CD4-positive, alpha-beta T cell treated with Interleukin-4 for 1 hour (primary cell): ENCODE measurements at places on chromosomes 2 and 18.

- no peak for DNase-seq
Observed at GRCh38 chr2:142220901-142221300, 90.1 kb upstream of the LRP1B start.

GRCh38 chr18:42067518-42067917, 112.5 kb downstream of the PIK3C3 start:
- DNase-seq = no peak

- DNase-seq = no peak
Observed at GRCh38 chr18:23058746-23059415, 76.4 kb upstream of the CABLES1 start.

- no peak for DNase-seq
Observed at GRCh38 chr18:55064760-55065159, 105.5 kb upstream of the CCDC68 start.

DNA sequence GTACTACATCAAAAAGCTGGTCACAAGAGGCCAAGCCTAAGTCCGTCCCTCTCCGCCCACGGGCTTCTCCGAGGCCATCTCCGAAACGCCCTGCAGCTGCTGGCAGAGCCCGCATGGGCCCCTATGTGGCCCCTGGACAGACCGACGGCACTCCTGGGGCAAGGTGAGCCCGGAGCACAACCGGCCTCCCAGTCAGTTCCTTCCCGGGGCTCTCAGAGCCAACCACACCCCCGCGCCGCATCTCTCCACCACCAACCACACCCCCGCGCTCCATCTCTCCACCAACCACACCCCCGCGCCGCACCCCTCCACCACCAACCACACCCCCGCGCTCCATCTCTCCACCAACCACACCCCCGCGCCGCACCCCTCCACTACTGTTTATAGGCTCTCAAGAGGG, 93.5 kb downstream of the ZNF516 start:
- DNase-seq = no peak

DNA sequence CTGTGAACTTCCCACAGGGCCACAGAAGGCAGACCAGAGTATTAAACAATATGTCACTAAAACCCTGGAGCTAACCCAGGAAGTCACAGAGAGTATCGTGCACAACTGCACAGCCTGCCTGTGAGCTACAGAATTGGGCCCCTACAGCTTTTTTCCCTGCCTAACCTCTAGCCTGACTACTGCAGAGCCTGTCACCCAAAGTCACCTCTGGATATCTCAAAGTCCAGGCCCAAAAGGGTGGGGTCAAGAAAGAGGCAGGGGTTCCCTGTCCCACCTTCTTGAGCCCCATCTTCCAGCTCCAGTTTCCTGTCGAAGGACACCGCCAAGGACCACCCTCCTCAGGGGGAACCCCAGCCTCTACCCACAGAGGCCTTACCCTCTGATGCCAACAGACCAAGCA, 13.5 kb downstream of the GAD1 start:
- no peak for DNase-seq

- DNase-seq = no peak
Observed at GRCh38 chr18:35060122-35060815, 19.1 kb downstream of the MAPRE2 start.

DNA sequence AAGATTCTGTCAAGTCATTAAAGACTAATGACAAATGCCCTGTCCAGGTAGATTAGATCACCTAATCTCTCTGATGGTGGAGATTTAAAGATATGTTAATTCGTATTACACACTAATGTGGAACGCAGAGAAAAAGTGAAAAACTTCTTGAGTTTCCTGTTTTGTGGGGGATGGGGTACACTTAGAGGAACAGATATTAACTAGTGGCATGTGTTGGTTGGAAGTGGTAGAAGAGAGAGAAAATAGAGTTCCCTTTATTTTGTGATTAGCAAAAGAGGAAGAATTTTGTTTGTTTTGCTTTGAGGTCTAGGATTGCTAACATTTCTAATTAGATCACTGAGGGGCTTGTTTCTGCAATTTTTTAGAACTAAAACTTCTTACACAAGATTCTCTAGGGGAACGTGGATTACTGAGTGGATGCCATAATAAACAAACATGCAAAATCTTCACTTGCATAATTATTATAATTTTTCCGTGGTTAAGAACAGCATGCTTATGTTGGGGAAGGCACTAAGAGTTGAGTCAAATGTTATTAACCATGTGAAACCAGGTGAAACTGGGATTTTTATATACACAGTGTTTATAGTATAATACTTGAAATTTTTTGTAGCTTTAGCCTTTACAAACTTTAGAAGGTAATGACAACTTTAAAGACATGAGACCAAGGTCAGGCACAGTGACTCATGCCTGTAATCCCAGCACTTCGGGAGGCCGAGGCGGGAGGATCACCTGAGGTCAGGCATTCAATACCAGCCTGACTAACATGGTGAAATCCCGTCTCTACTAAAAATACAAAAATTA, 97.4 kb upstream of the STK17B start:
- DNase-seq = peak; percentile 59

GRCh38 chr2:25159949-25160348, 8.4 kb downstream of the POMC start:
- DNase-seq = no peak

DNA sequence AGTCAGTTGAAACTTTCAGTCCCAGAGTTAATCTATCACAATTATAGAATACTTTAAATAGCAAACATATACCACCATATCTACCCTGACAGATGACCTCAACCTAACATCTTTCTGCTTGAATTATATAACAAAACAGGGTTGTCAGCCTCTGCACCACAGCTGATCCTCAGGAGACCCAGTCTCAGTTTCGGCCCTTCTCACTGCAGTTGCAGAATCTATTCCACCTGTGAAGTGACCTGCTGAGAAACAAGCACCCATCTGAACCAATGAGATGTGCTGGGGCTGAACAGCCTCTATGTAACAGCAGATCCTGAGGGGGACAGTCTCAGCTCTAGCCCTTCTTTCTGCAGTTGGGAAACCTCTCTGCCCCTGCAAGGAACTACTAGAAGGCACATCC, 567.6 kb downstream of the KCNJ3 start:
- no peak for DNase-seq

DNA sequence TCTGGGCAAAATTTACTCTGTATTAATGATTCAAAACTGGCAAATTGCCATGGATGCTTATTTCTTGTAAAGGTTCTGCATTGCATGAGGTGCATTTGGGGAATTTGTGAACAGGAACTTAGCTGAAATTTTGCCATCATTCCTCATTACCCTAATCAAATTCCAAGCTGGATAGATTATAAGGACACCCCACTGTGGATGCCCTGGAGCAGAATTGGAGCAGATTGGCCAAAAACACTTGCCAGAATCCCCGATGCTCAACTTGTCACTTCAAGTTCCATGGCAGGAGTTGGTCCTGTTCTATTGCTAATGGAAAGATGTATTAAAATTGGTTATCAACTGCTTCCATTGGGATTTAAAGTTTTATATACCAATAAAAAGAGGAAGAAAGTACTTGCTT, 237.9 kb downstream of the CCDC102B start:
- DNase-seq = no peak

DNA sequence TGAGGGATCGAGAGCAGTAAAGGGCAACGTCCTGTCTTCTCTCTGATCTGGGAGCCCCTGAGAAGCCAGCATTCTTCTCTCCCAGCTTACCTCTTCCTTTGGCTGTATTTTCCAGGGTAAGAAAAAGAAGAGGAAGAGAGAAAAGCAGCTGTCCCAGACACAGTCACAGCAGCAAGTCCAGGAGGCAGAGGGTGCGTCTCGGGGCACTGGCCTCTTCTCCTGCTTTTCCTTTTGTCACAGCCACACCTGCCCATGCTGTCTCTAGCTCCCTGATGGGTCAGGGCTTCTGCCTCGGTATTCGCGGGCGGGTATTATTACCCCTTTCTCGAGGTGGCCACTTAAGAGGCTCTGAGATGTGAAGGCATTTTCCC, 20.3 kb downstream of the TGOLN2 start:
- no peak for DNase-seq

- DNase-seq = no peak
Observed at GRCh38 chr2:26316845-26317244, 29.1 kb upstream of the SELENOI start.

GRCh38 chr2:152427902-152428301, 92.9 kb downstream of the FMNL2 start:
- no peak for DNase-seq

GRCh38 chr2:238784671-238785527, 63.0 kb upstream of the TWIST2 start:
- DNase-seq = peak; percentile 45

GRCh38 chr18:45978084-45978483, 11.0 kb upstream of the EPG5 start:
- DNase-seq = no peak

GRCh38 chr18:14748496-14748895, 524 bp downstream of the ANKRD30B start:
- DNase-seq = no peak

- no peak for DNase-seq
Observed at GRCh38 chr2:135991861-135992260, 6.4 kb upstream of the DARS1 start.
